ENCODE measurements at places on chromosomes 2 and 18. TPM values are rescaled to one million over a fixed set of nuclear protein-coding genes. Genes with fewer than 3 reads are reported as not detected.

The ST8SIA5 gene
- 0.04 TPM for total RNA-seq

The TIA1 gene
- 348 TPM for total RNA-seq

The CDH2 gene
- total RNA-seq: 459 TPM

The FNDC4 gene
- 6.2 TPM for total RNA-seq

The RAB17 gene
- not detected for total RNA-seq

The RALB gene
- 79.8 TPM for total RNA-seq

The STK36 gene
- 51.6 TPM for total RNA-seq

The DNAH7 gene
- 0.49 TPM for total RNA-seq

The SH3BP4 gene
- 53.4 TPM for total RNA-seq

The GALNT3 gene
- 0.65 TPM for total RNA-seq

The ZNF396 gene
- total RNA-seq: 2.2 TPM

The DYSF gene
- 1.1 TPM for total RNA-seq

The PIAS2 gene
- total RNA-seq: 26.4 TPM

The GPR35 gene
- 0.74 TPM for total RNA-seq

GRCh38 chr2:217223222-217223930, 363.5 kb upstream of the TNP1 start:
- DNase-seq: no peak

DNA sequence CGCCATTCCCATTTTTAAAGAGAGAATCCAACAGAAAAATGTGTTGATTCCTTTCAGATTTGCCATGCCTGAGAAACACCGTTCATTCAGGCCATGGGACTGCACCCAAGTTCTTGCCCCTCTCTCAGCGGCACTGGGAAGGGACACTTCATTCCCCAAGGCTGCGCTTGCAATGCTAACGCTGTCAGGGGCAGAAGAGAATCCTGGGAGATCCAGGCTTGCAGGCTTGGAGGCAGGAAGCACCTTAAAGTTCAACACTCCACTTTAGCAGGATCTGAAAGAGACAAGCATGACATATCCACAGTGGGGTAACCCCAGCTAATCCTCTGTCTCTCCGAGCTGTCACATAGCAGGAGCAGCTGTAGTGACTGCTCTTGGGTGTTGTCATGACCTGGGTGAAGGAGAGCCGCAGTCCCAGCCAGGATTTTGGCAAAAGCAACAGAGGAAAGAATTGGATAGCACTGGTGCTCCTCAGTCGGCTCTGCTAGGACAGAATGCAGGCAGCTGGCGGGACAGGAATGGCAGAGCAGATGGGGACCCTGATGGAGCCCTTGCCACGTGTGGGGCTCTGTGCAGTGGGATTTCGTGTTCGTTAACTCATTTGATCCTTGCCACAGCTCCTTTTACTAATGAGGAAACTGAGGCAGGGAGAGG, 22.0 kb upstream of the ODC1 start:
- DNase-seq: no peak

GRCh38 chr2:160343404-160343803, 143.3 kb upstream of the ITGB6 start:
- no peak for DNase-seq

GRCh38 chr2:187233811-187234210, 214.2 kb downstream of the CALCRL start:
- DNase-seq: no peak

DNA sequence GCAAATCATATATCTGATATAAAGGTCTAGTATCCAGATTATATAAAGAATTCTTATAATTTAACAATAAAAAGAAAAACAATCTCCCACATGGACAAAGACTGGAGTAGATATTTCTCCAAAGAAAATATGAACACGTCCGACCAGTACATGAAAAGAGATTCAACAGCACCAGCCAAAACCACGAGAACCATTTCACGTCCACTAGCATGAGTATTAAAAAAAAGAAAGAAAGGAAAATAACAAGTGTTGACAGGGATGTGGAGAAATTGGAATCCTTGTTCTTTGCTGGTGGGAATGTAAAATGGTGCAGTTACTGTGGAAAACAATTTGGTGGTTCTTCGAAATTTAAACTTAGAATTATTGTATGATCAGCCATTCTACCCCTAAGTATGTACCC, 432.7 kb upstream of the TRIB2 start:
- DNase-seq: no peak

DNA sequence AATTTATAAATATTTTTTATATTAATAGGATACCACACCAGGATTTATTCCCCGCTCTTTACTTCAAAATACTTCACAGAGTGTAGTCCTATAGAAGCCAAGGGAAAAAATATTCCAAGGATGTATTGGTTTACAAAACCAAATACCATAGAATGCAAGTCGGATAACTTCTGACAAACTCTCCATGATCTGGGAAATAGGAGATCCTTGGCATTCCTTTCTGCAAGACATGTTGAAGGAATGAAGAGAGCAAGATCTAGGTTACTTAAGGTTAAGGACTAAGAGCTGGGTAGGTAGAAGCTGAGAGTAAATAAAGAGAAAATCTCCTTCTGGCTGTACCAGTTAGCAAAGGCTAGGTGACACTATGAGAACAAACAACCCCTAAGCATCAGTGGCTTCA, 141.2 kb downstream of the LRATD1 start:
- DNase-seq: no peak

GRCh38 chr2:234025466-234025865, 25.0 kb upstream of the SPP2 start:
- no peak for DNase-seq

GRCh38 chr2:50491541-50492476, 540.1 kb downstream of the NRXN1 start:
- DNase-seq: peak; percentile 33

DNA sequence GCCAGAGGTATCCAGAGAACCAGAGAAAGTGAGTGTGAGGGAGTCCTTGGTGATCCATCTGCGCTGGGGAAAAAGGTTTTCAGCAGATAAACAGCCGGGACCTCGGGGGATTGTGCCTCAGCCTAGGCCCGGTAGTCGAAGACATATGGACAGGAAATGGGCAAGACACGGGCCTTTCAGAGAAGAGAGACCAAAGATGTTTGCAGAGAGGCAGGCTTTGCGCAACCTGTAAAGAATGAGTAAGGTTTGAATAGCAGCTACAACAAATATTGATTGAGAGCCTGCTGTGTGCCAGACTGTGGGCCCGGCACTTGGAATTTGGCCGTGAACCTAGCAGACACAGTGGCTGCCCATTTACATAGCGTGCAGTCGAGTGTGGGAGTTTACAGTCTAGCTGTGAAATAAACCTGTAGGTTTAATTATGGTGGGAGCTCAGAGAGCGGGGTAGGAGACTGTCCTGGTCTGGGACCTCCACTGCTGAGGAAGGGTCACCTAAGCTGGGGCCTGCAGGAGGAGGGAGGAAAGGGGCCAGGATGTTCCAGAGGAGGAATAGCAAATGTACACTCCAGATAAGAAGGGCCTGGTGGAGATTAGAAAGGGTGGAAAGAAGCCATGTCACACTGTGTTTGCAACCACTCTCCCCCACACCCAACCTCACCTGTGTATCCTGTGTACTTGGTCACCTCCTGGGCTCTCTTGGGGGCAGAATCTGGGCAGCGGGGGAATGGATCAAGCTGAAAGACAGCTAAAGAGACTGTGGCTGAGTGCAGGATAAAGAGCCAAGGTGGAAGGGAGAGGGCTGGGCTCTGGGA, 3.0 kb downstream of the SH2D6 start:
- no peak for DNase-seq

DNA sequence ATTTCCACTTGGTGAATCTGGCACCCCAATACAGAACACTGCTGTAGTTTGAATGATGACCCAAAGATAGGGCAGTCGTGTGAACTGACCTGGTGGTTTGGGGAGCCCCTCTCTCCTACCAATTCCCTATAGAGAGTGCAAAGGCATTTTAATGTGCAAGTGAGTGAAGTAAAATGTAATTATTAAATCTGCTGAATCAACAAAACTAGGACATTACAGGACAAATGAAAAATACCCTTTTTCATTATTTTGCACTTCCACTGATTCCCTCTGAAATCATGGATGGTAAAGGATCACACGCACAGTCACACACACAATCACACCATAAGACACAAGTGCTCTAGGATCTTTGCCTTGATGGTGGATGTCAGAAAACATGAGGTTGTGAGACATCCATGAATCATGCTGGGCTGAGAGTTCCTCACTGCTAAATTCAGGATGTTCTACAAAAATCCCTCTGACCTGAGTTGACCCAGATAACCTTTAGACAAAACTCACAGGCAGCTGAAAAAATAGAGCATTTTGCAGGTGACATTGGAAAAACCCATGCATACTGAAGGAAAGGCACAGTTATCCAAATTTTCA, 197.4 kb downstream of the FBXO15 start:
- no peak for DNase-seq

DNA sequence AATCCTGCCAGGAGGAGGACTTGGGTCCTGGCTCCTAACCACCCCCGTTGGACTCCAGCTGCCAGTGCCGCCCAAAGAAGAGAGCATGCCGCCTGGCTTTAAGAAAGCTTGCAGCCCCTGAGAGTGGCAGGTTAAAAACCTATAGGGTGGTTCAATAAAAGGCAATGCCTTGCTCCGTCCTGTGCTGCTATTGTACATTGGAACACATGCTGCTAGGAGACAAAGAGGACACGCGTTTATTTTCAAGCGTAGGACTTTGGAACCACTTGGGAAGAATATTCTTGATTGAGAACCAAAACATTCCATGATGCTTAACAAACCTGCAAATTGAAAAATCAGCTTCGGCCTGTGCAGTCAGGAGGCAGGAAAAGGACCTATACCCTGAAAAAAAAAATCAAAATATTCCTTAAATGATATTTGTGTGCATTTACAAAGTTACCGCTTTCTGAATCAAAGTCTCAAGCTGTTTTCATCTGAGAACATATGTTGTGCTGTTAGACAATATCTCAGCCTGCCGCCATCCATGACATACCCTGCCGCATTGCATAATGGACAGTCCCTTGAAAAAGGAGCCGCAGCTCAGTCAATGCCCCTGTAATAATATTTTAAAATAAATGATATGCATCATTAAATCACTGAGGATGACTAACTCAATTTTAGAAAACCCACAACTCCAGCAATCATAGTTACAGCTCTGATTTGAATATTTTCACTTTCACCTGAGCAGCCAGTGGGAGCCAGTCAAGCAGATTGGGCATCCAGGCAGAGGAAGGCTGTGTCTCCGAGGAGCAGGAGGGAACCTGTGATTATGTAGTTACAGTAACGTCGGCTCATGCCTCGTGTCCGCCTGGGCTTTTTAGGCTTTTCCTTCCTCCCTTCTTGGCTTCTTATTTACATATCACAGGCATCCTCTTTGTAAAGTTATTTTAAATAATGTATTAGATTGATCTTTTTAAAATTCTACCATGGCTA, 805.6 kb upstream of the FANCL start:
- DNase-seq: no peak

- no peak for DNase-seq
Observed at GRCh38 chr2:48221846-48222516, 308.0 kb upstream of the STON1 start.

DNA sequence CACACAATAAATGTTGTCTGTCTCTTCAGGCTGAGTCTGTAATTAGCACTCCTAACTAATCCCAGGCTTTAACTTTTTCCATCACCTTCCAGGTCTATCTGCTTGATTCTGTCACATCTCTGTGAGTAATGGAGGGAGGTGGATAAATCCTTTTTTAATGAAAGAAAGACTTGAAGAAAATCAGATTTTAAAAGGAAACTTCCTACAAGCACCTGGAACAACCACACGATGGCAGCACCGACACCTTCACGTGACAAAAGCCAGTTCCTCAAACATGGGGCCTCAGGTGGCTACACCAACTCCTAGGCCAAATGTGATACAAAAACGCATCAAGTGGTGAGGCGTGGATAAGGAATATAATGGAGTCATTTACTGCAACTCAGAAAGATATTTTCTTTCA, 41.8 kb downstream of the TGFBRAP1 start:
- peak; percentile 56 for DNase-seq

DNA sequence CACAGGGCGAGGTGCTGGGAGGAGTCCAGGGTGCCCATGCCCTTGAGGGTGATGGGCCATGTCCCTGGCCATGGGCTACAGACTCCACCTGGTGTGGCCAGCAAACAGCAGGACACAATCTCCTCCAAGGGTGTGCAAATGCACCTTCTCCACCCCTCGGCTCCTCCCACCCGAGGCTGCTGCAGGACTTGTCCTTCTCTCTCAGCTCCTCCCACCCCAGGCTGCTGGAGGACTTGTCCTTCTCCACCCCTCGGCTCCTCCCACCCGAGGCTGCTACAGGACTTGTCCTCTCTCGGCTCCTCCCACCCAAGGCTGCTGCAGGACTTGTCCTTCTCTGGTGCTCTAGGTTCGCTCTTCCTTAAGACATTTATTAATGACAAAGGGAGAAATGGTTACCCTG, 57.3 kb upstream of the SNTG2 start:
- DNase-seq: peak; percentile 58

GRCh38 chr18:8431036-8431435, 178.2 kb upstream of the RAB12 start:
- no peak for DNase-seq

DNA sequence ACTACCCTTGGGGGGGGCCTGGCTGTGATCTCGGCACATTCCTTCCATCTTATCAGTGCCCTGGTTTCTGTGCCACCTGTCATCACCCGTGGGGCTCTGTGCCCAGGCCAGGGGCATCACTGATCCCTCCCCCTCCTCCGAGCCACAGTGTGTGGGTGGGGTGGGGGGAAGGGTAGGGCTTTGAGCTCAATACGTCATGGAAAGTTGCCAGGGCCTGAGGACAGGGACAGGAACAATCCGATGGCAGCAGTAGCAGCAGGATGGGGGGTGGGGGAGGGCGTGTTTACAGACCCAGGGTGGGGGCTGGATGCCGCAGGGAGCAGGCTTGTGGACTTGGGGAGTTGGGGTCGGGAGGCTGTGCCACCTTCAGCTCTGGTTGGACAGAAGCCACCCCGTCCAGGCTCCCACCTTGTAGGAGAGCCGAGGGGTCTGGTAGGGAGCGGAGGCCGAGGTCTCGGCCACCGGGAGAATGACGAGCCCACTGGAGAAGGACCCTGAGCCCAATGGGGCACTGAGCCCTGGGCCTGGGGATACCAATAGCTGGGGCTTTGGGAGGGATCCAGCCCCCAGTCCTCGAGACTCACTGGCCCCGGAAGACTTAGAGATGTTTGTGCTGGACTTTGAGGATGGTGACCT, 3.5 kb downstream of the SLC4A3 start:
- DNase-seq: no peak

DNA sequence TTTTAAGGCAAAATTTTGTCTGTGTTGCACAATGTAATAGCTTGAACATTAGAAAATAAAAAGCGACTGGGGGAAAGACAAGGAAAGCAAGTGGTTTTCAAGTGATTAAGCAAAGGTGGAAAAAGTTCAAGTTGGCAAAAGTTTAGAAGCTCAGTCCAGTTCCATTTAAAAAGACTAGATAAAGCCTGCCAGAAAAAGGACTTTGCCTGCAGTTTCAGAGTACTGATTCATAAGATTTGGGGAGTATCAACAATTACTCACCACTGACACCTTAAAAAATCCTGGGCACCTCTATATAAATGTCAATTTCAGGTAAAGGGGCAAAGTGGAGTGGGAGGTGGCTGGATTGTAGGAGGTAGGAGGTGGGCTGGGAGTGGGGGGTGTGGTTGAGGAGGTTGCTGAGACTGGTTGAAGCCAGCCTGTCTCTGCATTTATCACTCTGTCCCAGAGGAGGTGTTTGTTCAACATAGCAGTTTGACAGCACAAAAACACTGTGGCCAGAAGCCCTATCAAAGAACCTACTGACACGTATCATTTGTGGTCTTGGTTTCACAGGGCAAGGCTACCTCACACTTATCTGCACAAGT, 14.6 kb downstream of the ZEB2 start:
- DNase-seq: peak; percentile 48

- DNase-seq: peak; percentile 11
Observed at GRCh38 chr2:220499225-220499624, 871.8 kb downstream of the SLC4A3 start.

GRCh38 chr2:222572751-222573174, 83.1 kb downstream of the FARSB start:
- no peak for DNase-seq

Data from neural progenitor cell (in vitro differentiated cells).